Left lung (tissue), 14 donors: ENCODE measurements at places on chromosomes 1 and 21. TPM values are rescaled to one million over a fixed set of nuclear protein-coding genes. Genes with fewer than 3 reads are reported as not detected.

The HSD3B1 gene
- 0.72 TPM for polyA plus RNA-seq

The OVAAL gene
- polyA plus RNA-seq: not detected

The RIPK4 gene
- 8.8 TPM for polyA plus RNA-seq

The PPIAL4G gene
- polyA plus RNA-seq: 0.18 TPM

The FMO2 gene
- polyA plus RNA-seq: 21.0 TPM

The NPR1 gene
- 16.8 TPM for polyA plus RNA-seq

The ANKRD65 gene
- 28.1 TPM for polyA plus RNA-seq

The FMO4 gene
- 19.7 TPM for polyA plus RNA-seq

The HNRNPCL2 gene
- polyA plus RNA-seq: 0.49 TPM

The LIN28A gene
- polyA plus RNA-seq: 0.11 TPM

The TAL1 gene
- polyA plus RNA-seq: 13.3 TPM

The PLEKHG5 gene
- 35.7 TPM for polyA plus RNA-seq

The CENPL gene
- polyA plus RNA-seq: 11.0 TPM

The NBPF4 gene
- not detected for polyA plus RNA-seq

The PAFAH2 gene
- 11.7 TPM for polyA plus RNA-seq

The ASCL5 gene
- 0.47 TPM for polyA plus RNA-seq

The S100A8 gene
- polyA plus RNA-seq: 18.2 TPM

The EDN2 gene
- 0.84 TPM for polyA plus RNA-seq

The CRYAA gene
- polyA plus RNA-seq: not detected

The SPATA46 gene
- polyA plus RNA-seq: 0.49 TPM

The TMEM82 gene
- polyA plus RNA-seq: 0.15 TPM

The PWP2 gene
- polyA plus RNA-seq: 9.5 TPM

The SPOCD1 gene
- 0.49 TPM for polyA plus RNA-seq
